ENCODE measurements at places on chromosomes 4 and X.

- DNase-seq, result no peak
These were observed 44.2 kb upstream of the SPRY1 start for GRCh38 chr4:123352240-123352945.

DNA sequence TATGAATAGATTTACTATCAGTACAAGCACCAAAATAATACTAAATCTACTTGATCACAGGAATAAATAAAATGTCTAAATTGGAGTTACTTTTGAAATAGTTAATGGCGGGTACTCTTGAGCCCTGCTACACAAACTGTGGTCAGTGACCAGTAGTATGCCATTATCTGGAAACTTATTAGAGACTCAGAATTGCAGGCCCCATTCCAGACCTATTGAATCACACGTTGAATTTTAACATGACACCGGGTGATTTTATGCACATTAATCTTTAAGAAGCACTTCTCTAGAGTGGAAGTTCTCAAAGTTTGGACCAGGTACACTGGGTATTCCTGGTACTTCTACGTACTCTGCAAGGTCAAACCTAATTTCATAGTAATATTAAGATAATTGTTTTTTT lies 660.0 kb upstream of the POU3F4 start:
- no peak for DNase-seq

DNA sequence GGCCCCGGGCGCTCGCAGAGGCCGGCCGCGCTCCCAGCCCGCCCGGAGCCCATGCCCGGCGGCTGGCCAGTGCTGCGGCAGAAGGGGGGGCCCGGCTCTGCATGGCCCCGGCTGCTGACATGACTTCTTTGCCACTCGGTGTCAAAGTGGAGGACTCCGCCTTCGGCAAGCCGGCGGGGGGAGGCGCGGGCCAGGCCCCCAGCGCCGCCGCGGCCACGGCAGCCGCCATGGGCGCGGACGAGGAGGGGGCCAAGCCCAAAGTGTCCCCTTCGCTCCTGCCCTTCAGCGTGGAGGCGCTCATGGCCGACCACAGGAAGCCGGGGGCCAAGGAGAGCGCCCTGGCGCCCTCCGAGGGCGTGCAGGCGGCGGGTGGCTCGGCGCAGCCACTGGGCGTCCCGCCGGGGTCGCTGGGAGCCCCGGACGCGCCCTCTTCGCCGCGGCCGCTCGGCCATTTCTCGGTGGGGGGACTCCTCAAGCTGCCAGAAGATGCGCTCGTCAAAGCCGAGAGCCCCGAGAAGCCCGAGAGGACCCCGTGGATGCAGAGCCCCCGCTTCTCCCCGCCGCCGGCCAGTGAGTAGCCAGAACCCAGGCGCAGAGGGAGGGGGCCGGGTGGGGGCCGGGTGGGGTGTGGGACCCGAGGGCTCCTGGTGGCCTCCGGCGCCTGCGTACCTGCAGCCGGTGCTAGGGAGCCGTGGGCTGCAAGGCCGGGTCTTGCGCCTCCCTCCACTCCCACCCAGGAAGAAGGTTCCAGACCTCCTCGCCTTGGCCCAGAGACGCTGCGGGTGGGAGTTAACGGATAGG lies 534 bp downstream of the MSX1 start:
- no peak for DNase-seq

- no peak for DNase-seq
These were observed 179.5 kb downstream of the HS6ST2 start for GRCh38 chrX:132778917-132779316.

- DNase-seq, result no peak
These were observed 45.7 kb downstream of the PRPS1 start for GRCh38 chrX:107673933-107674479.

- no peak for DNase-seq
These were observed 211.8 kb downstream of the NPFFR2 start for GRCh38 chr4:72243641-72244040.

DNA sequence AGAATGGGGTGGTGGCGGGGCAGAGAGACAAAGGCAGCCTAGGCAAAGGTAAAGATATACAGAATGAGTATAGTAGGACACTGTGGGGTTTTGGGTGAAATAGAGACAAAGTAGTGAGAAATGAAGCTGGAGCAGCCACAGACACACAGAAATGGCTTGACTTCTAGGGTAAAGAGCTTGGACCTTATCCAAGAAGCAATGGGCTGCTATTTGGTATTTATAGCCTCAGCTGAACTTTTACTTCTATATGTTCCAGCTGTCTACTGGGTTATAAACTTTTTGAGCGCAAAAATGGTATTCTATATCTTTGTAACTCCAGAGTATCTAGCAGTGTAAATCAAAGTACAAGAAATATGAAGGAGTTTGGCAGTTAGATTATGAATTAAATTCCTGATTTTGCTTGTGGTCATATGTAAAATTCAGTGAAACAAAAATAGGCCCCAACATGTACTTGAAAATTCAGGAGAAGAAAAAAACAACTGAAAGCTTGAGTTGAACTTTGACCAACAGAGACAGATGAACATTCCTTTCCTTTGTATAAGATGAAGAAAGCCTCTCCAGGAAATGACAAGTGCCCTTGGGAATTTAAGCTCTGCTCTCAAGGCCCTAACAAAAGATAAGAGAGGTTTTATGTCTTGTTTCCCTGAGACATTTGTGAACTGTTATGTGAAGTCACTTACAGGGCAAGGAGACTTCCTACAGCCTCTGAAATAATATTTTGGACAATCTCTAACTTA lies 354.1 kb downstream of the CHIC1 start:
- DNase-seq, result no peak

DNA sequence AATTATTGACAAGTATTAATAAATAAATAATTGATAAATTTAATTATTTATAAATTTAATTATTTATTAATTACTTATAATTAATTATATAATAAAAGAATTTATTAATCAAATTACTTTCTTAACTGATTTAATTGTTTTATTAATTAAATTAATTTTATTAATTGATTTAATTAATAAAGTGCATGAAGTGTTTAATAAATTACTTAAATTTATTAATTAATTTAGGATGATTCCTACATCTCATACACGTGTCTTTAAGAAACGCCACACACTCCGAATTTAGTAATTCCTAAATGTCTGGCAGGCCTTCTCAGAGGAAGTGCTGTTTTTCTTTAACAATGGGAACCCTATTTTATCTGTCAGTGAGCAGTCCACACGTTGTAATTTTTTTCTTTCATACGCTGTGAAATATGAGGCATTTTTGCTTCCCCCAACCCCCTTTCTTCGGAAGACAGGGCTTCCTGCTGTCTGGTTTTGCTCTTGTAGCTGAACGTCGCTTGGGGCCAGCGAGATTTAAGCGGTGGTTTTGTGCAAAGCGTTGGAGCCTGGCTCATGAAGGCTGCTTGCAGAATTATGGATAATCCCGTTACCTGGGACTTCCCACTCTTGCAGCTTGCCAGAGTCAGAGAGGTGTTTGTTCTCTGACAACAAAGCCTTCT lies 46.8 kb downstream of the CRLF2 start:
- DNase-seq, result no peak

DNA sequence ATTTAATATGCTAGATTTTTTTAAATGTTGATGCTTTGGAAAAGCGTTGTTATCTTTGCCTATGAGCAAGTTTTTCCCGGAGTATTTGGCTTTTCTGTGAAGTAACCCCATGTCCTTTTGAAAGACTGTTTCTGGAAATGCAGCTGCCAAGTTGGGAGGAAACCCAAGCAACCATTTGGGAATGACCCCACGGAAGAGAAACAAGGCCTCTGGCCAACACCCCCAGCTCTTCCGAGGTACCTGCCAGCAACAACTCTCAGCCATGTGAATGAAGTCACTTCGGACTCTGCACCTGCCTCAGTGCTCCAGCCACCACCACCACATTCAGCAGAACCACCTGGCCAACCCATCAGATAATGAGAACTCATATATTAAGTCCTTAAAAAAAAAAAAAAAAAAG lies 36.2 kb upstream of the DHRSX start:
- DNase-seq, result no peak

DNA sequence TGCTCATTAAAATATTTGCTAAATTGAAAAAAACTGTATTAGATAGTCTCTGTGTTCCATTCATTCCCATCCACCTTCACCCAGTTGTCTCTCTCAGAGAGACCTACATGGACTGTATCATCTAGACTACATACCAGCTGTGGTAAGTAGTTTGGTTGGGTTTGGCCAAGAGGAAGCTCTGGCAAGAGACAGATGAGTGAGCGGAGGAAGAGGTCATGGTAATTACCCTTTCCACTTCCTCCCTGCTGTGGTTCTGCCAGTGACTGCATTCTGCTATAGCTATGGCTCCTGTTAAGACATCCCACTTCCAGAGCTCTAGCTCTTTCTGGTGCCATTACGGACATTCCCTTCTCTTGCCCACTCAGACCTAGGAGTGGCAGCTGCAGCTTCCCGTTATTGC lies 239.0 kb upstream of the MID1 start:
- no peak for DNase-seq

- DNase-seq, result no peak
These were observed 47.6 kb downstream of the RPS3A start for GRCh38 chr4:151147000-151147399.

GRCh38 chr4:140237616-140238350 lies 83.8 kb upstream of the MAML3 start:
- DNase-seq, result peak; percentile 83

DNA sequence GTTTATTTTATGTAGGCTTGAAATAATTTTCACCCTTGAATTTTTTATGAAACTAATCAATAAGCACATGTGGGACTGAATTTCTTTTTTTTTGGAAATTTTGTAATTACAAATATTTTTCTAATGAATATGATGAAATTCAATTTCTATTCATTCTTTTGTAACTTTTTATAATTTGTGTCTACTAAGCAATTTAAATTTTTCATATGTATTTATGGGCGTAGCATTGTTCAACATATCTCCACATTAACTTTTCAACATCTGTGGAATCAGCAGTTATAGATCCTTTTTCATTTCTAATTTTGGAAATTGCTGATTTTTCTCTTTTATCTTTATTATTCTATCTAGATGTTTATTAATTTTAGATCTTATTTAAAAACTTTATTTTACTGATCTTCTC lies 1320.3 kb downstream of the C4orf33 start:
- no peak for DNase-seq

DNA sequence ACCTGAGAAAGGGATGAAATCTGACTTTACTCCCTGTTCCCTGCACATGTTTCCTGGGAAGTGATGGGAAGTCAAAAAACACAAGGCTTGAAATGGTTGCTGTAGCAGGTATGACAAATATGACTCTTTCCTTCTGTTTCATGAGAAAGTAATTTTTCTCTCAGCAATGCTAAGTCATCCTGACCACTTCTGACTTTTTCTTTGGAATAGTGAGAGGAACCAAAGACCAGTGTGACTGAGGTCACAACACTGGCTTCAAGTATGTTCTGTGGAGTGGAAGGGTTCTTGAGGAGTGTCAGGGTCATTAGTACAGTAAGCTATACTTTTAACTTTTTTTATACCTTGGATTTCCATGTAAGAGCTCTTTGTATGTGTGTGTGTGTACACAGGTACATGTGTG lies 225.3 kb downstream of the PPP3CA start:
- DNase-seq, result no peak

- DNase-seq, result no peak
These were observed 9.9 kb downstream of the TNIP2 start for GRCh38 chr4:2745981-2746806.

DNA sequence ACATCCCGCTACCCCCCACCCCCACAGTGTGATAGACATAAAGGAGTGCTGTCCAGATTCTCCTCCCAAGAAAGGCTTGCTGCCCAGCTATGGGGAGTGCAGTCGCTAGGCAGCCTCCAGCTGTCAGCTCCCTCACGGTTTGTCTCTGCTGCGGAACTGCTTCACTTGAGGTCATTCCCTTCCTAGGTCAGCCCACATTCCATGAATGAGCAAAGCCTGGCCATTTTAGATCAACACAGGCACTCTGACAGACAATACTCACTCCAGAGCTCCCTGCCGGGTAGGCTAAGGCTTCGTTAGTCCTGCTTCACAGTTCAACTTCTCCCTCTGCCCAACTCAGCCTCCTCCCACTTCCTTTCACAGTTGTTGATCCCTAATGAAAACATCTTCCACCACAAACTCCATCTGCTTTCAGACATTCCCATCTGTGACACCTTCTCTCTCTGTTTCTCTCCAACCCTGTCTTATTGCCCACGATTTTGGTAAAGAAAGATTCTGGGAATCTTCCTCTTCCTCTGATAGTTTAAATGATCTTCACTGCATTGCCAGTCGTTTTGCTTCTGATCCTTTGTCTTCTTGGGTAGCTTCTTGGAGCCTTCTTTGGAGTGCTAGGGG lies 318.9 kb upstream of the F9 start:
- DNase-seq, result no peak

GRCh38 chrX:8306291-8306925 lies 135.3 kb upstream of the VCX2 start:
- no peak for DNase-seq

DNA sequence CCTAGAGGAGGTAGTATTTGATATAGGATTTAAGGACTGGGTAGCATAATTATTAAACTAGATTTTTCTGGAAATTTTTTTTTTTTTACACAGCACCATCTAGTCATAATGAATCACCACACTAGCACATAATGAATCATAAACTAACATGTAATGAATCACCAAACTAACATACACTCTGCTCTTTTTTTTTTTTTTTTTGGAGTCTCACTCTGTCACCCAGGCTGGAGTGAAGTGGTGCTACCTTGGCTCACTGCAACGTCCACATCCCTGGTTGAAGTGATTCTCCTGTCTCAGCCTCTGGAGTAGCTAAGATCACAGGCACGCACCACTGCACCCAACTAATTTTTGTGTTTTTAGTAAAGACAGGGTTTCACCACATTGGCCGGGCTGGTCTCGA lies 92.5 kb downstream of the FAM13A start:
- no peak for DNase-seq

GRCh38 chr4:78065508-78066192 lies 8.5 kb downstream of the FRAS1 start:
- DNase-seq, result no peak

- DNase-seq, result no peak
These were observed 73.2 kb downstream of the SORBS2 start for GRCh38 chr4:185738820-185739219.

DNA sequence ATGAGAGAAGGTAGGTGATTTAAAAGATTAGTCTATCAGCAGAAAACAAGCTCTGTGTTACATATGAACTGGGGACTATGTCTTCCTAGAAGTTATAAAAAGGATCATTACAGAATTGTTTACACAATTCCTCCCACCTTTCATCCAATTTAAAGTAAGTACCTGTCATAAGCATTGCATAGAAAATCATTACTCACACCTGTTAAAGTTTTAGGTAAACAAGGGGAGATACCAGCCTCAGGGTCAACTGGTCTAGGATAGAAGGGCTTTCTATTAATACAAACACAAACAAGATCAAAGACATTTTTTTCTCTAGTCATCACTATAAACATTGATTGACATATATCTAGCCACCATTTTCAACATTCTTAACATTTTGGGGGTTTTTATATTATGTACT lies 333.9 kb downstream of the ARHGAP24 start:
- no peak for DNase-seq

GRCh38 chrX:31819455-31819854 lies 747.6 kb upstream of the FTHL17 start:
- DNase-seq, result no peak

- no peak for DNase-seq
These were observed 200.5 kb downstream of the INPP4B start for GRCh38 chr4:142645475-142646108.

GRCh38 chrX:40176351-40177116 lies 78.8 kb upstream of the BCOR start:
- peak; percentile 57 for DNase-seq

GRCh38 chr4:120065974-120066516 lies 603 bp downstream of the MAD2L1 start:
- no peak for DNase-seq

Measured in WERI-Rb-1 (cell line).